B cell (primary cell): ENCODE measurements at places on chromosomes 6 and 20. TPM values are rescaled to one million over a fixed set of nuclear protein-coding genes. Genes with fewer than 3 reads are reported as not detected.

- H3K27ac ChIP-seq: no peak overlapping the region
- no peaks in the 10 kb centered on the region for H3K27me3 ChIP-seq
- no peak overlapping the region for H3K4me3 ChIP-seq
Observed at GRCh38 chr6:28380381-28380780, 19.2 kb downstream of the ZSCAN12 start.

DNA sequence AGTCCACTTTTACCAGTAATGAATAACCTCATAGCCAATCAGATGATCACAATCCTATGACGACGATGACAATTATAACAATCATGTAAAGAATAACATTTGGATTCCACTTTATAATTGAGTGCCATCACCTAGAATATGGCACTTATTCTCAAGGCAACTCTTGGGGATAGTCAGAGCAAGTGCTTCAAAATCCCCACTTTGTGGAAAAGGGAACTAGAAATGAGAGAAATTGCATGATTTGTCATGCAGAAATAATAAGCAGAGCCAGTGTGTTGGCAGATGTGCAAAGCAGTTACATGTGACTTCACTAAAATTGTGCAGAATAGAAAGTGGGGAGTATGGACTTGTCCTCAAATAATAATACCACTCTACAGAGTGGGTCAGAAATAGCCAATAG is 41.3 kb downstream of the FRK start:
- H3K27me3 ChIP-seq: no peaks in the 10 kb centered on the region
- peaks cover 46% of the 10 kb centered on the region for H3K4me1 ChIP-seq
- H3K27ac ChIP-seq: no peak overlapping the region

GRCh38 chr20:5395932-5396727 is 79.4 kb upstream of the PROKR2 start:
- no peaks in the 10 kb centered on the region for H3K27me3 ChIP-seq
- no peak overlapping the region for H3K4me3 ChIP-seq
- no peaks in the 10 kb centered on the region for H3K4me1 ChIP-seq
- H3K36me3 ChIP-seq: no peaks in the 10 kb centered on the region

DNA sequence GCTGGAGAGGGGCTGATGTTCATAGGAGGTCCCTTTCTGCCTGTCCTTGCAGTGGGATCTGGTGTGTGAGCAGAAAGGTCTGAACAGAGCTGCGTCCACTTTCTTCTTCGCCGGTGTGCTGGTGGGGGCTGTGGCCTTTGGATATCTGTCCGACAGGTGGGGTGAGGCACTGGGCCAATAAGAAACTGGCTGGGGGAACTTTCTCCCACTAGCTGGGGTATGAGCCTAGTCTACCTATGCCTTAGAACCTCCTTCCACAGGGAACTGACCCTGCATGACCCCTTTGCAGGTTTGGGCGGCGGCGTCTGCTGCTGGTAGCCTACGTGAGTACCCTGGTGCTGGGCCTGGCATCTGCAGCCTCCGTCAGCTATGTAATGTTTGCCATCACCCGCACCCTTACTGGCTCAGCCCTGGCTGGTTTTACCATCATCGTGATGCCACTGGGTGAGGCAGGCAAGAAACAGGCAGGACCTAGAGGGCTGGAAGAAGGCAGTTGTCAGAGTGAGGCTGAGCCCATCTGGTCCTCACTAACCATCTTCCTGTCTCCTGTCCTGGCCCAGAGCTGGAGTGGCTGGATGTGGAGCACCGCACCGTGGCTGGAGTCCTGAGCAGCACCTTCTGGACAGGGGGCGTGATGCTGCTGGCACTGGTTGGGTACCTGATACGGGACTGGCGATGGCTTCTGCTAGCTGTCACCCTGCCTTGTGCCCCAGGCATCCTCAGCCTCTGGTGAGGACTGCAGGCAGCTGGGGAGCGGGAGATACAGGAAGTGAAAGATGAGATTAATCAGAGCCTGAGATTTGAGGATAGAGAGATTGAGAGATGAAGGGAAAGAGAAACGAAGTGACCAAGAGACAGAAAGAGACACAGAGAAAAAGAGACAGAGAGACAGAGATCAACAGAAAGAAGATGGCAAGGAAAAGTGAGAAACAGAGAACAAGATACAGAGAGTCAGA is 1.6 kb downstream of the SLC22A7 start:
- no peak for DNase-seq
- no peaks in the 10 kb centered on the region for H3K4me1 ChIP-seq
- H3K36me3 ChIP-seq: no peaks in the 10 kb centered on the region
- H3K4me3 ChIP-seq: no peak overlapping the region
- H3K27me3 ChIP-seq: peaks cover 2% of the 10 kb centered on the region

DNA sequence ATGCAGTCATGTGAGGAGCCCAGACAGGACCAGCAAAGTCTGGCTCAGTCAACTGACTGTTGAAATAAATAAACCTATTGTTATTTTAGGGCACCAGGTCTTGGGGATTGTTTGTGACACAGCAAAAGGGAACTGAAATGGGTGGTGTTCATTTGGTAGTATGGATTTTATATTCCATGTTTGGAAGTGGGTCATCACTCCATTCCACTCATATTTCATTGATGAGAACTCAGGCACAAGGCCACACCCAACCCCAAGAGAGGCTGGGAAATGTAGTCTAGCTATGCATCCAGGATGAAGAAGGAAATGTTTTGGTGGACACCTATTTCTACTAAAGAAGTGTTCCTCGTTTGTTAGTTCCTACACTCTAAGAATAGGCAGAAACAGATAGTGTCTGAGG is 64.9 kb upstream of the BTBD3 start:
- H3K27ac ChIP-seq: no peak overlapping the region
- no peaks in the 10 kb centered on the region for H3K27me3 ChIP-seq
- H3K4me1 ChIP-seq: no peaks in the 10 kb centered on the region
- no peak for DNase-seq
- H3K36me3 ChIP-seq: no peaks in the 10 kb centered on the region

- no peak for DNase-seq
- H3K27ac ChIP-seq: no peak overlapping the region
- H3K4me3 ChIP-seq: no peak overlapping the region
Observed at GRCh38 chr6:150253489-150253888, 110.6 kb downstream of the PPP1R14C start.

- H3K4me3 ChIP-seq: no peak overlapping the region
- H3K36me3 ChIP-seq: no peaks in the 10 kb centered on the region
- DNase-seq: no peak
Observed at GRCh38 chr20:33655164-33655563, 7.0 kb upstream of the C20orf144 start.

PRELID3B gene
- polyA plus RNA-seq: 24.1 and 28.6 TPM in 2 replicates

- no peaks in the 10 kb centered on the region for H3K27me3 ChIP-seq
- DNase-seq: no peak
- no peak overlapping the region for H3K27ac ChIP-seq
- no peak overlapping the region for H3K4me3 ChIP-seq
- H3K36me3 ChIP-seq: no peaks in the 10 kb centered on the region
Observed at GRCh38 chr6:2363211-2363610, 117.8 kb upstream of the GMDS start.

DNA sequence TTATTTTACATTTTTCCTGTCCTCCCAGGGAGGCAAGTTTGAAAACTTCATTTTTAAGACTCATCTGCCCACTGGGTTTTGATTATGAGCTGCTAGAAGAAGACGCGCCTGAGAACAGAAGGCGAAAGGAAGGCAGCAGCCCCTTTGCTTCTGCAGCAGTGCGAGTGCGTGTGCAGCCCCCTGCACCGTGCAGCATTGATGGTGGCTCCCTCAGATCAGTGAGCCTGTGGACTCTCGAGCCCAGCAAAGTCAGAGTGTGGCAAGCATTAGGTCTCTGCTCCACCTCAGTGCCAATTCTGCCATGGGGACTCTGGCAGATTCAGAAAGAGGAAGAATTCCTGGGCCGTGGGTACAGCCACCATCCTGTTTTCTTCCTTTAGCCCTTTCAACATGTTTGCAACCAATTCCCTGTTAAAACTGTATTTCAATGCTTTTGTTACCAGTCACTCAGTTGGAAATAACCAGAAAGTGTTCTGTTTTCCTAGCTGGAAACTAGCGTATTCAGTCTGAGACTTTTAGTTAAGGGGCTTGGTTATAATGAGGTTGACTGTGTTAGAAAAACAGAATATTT is 134.8 kb upstream of the OGFRL1 start:
- no peak for DNase-seq
- H3K4me1 ChIP-seq: no peaks in the 10 kb centered on the region
- H3K27me3 ChIP-seq: no peaks in the 10 kb centered on the region
- H3K27ac ChIP-seq: no peak overlapping the region
- H3K36me3 ChIP-seq: no peaks in the 10 kb centered on the region

DNA sequence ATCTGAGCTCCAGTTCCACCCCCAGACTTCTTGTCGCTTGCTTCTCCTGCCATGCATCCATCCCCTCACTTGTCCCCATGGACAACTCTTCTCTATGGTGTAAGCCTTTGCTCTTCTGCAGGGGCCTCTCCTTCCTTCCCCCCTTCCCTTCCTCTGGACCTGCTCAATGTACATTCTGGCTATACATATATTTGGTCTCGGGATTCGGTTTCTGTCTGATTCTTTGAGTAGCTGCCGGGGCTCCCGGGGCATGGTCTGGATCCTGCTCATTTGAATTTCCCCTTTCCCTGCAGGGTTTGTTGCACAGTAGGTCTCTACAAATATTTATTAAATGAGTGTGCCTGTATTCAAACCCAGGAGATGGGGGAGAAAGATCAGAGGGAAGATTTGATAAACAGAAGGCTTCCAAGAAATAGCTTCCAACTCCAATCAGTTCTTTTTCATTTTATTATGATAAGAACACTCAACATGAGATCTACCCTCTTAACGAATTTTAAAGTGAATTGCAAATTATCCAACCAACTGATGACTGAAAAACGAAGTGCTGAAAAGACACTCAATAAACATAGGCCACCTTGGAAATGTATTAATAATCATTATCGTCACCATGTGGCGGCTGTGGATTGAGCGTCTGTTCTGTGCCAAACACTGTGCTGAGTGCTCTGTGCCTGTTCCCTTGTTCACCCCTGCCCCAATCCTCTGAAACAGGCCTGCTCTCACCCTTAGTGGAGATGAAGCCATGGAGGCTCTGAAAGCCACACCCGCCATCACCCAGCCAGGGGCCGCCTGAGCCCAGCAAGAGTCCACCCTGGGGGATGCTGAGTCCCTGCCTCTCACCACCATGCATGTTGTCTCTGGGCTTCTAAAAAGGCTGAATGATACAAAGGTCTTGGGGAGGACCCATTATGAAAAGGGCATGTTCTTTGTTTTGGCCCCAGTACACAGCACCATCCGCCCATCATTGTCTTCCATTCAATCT is 34.3 kb upstream of the APCDD1L start:
- no peaks in the 10 kb centered on the region for H3K36me3 ChIP-seq
- no peaks in the 10 kb centered on the region for H3K27me3 ChIP-seq
- H3K4me3 ChIP-seq: no peak overlapping the region
- no peak for DNase-seq

DNA sequence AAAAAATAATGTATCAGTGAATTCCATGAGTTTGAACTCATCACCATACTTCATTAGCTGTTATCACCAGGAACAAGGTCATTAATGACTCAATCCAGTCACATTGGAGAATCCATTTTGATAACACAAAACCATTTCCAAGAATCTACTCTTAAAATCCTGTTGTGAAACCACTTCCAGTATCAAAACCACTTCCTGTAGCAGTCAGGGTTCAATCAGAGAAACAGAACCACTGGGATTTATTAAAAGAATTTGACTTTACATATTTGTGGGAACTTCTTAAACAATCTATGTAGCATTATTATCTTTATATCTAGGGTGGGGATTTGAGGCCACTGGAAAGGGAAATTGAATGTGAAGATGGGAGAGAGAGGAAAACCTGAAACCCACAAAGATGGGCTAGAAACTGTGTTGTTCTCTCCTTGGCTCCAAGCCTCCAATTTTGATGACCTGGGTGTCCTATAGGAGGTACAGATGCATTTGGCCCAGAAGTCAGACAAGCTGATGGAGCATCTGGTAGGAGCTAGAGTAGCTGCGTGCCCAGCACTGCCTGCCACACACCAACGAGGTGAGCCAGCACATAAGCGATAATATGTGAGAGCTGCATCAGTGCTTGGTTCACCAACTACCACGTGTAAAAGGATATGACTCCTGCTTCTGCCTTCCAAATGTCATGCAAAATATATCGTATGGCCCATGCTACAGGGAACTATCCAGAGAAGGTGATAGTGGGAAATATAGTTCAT is 117.0 kb downstream of the TMEM200A start:
- no peak overlapping the region for H3K27ac ChIP-seq
- H3K4me1 ChIP-seq: no peaks in the 10 kb centered on the region
- H3K36me3 ChIP-seq: no peaks in the 10 kb centered on the region
- DNase-seq: no peak
- H3K27me3 ChIP-seq: no peaks in the 10 kb centered on the region
- no peak overlapping the region for H3K4me3 ChIP-seq

FAM83B gene
- polyA plus RNA-seq: not detected in 2 replicates

GRCh38 chr6:47862731-47863130 is 80.9 kb downstream of the OPN5 start:
- H3K27ac ChIP-seq: no peak overlapping the region
- H3K4me3 ChIP-seq: no peak overlapping the region
- H3K27me3 ChIP-seq: no peaks in the 10 kb centered on the region

GRCh38 chr6:5278047-5278446 is 16.7 kb downstream of the FARS2 start:
- peak; percentile 39 for DNase-seq
- peak overlapping the region; percentile 31 for H3K27ac ChIP-seq
- peak overlapping the region; percentile 1 for H3K4me3 ChIP-seq
- no peaks in the 10 kb centered on the region for H3K36me3 ChIP-seq

DNA sequence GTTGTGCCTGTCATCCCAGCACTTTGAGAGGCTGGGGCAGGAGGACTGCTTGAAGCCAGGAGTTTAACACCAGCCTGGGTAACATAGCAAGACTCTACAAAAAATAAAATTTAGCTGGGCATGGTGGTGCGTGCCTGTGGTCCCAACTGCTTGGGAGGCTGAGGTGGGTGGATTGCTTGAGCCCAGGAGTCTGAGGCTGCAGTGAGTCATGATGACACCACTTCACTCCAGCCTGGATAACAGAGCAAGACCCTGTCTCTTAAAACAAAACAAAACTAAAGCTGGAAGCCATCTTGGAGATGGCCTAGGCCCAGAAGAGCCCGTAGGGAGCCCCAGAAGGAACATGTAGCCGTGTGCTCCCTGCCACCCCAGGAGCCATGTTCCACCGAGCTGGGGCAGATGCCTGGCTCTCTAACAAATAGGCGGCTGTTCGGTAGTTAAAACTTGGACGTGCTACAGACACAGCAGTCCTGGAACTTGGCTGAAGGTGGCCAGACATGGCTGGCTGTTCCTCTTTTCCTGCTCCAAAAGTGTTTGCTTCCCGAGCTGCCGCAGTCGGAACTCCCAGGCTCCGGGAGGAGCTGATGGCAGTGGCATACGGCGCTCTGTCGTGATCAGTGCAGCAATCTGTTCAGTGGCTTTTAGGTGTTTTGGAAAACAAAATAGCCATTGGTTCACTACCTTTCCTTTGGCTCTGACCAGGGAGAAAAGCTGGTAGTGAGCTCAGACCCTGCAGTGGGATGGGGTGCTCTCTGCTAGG is 37.0 kb downstream of the DYNLT1 start:
- H3K36me3 ChIP-seq: peaks cover 48% of the 10 kb centered on the region
- H3K4me3 ChIP-seq: no peak overlapping the region
- no peaks in the 10 kb centered on the region for H3K4me1 ChIP-seq
- no peak overlapping the region for H3K27ac ChIP-seq
- DNase-seq: no peak
- no peaks in the 10 kb centered on the region for H3K27me3 ChIP-seq

KLHDC3 gene
- 35.4 and 47.4 TPM in 2 replicates for polyA plus RNA-seq

- no peak overlapping the region for H3K4me3 ChIP-seq
- H3K4me1 ChIP-seq: no peaks in the 10 kb centered on the region
- H3K36me3 ChIP-seq: peaks cover 29% of the 10 kb centered on the region
- no peak overlapping the region for H3K27ac ChIP-seq
Observed at GRCh38 chr6:35085359-35086281, 55.5 kb downstream of the TCP11 start.

NOTCH4 gene
- polyA plus RNA-seq: 6.3 and 11.5 TPM in 2 replicates

NRSN1 gene
- polyA plus RNA-seq: not detected in 2 replicates

COQ3 gene
- polyA plus RNA-seq: 2.3 and 2.9 TPM in 2 replicates

GRCh38 chr6:128516514-128516898 is 3.9 kb downstream of the PTPRK start:
- no peaks in the 10 kb centered on the region for H3K36me3 ChIP-seq
- H3K4me3 ChIP-seq: no peak overlapping the region
- no peak for DNase-seq
- no peak overlapping the region for H3K27ac ChIP-seq
- H3K27me3 ChIP-seq: peaks cover 20% of the 10 kb centered on the region
